Stimulated activated CD4-positive, alpha-beta T cell treated with anti-CD3 and anti-CD28 coated beads, Interleukin-12 subunit alpha, Interleukin-12 subunit beta, amount 100 ng/mL, for 48 hours (primary cell): ENCODE measurements at places on chromosomes 4 and X.

- no peak for DNase-seq
Observed at GRCh38 chr4:16217300-16218051, 8.8 kb downstream of the TAPT1 start.

DNA sequence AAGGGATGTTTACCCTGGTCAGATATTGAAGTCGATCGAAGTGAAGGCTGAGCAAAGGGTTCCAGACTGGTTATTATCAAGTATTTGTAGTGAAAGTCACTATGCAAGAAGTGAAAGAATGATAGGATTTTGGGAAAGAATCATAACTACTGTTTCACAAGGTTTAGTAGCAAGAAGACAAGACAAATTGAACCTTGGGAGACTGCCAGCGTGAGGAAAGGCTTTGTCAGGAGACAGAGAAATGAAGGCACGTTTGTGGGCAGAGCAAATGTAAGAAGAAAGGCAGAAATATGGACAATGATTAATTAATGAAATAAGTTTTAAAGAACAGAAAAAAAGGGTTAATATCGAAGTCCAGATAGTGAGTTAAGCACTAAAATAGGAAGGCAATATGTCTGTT lies 456.8 kb downstream of the TRIML1 start:
- DNase-seq = no peak

DNA sequence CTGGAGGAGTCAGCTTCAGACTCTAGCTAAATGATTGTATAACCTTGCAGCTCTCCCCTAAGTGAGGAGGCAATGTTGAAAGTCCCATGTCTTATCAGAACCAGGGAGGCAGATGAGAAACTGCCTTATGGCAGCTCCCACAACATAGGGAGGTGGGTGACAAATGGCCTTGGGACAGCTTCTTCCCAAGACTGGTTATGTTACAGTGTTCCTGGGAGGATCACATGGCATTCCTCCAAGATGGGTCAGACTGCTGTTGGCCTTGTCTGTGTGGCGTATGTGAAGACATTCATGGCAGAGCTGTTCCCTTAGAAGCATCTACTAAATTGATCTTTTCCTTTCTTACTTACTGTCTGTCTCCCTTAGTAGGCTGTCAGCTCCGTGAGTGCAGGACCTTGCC lies 42.0 kb downstream of the HPRT1 start:
- no peak for DNase-seq

DNA sequence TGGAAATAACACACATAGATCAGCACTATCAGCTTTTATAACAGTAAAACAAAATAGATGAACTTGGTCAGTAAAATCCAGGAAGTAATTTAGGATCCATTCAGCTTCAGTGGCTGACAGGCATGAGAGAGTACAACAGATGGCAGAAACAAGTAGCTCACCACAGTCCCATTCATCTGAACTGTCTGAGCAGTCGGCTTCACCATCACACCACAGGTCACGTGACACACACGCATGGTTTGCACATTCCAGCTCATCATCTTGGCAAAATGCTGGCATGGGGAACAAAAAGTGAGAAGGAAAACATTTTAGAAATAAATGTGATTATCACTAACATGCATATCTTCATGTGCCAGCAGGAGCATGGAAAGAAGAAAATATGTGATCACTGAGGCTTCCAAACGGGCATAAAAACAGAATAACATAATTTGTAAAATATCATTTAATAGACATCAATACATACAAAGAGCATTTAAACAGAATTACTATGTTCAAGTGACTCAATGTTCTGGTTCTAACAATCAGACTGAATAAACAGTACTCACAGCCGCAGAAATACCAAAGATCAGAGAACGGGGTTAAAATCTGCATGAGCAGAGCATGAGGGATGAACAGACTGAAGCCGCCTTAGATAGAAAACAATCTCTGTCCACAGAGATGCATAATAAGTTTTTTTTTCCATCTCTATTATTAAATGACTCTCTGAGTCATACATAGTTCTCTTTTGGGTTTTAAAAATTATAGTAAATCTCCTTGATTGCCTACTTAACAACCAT lies 158.1 kb downstream of the ATP10D start:
- no peak for DNase-seq

- no peak for DNase-seq
Observed at GRCh38 chrX:37906357-37906756, 59.0 kb upstream of the DYNLT3 start.

DNA sequence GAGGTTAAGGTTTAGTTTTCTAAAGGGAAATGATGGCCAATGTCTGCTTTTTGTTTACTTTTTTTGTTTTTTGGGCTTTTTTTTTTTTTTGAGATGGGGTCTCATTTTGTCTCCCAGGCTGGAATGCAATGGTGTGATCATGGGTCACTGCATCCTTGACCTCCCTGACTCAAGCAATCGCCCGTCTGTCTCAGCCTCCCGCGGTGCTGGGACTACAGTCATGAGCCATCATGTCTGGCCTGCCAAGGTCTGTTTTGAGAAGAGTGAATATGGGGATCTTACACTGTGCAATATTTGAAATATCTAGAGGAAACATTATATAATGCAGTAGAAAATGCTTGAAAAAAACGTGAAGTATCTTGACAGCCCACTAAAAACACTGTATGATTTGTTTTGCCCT lies 162.5 kb downstream of the GASK1B start:
- no peak for DNase-seq

DNA sequence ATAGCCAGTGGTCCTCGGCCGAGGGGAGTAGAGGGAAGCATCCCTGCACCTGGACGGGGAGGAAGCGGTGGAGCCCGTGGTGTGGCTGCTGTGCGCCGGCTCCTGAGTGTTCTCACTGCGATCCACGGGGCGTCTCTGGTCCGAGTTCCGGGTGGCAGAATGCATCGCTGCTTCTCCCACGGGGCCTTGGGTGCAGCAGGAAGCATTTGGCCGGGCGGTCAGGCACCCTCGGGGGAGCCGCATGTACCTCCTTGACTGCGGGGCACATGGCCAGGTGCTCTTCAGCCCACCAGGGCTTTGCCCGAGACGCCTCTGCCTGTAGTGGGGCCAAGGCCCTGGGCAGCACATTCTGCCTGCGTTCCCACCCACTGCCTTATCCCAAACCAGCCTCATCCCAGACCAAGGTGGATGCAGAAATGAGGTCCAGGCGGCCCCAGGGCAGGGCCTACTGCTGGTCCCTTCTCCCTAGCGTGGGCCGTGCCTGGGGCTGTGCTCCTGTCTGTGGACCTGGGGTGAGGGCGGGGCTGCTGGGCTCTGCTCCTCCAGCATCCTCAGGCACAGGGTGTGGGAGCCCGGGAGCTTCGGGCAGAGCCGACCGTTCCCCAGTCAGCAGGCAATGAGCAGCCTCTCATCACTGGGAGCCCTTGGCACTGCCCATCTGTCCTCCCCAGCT lies 27.5 kb downstream of the NKX1-1 start:
- DNase-seq = no peak

GRCh38 chr4:127889903-127890302 lies 9.2 kb downstream of the PLK4 start:
- no peak for DNase-seq

- DNase-seq = no peak
Observed at GRCh38 chr4:175215657-175216056, 297.5 kb downstream of the ADAM29 start.

DNA sequence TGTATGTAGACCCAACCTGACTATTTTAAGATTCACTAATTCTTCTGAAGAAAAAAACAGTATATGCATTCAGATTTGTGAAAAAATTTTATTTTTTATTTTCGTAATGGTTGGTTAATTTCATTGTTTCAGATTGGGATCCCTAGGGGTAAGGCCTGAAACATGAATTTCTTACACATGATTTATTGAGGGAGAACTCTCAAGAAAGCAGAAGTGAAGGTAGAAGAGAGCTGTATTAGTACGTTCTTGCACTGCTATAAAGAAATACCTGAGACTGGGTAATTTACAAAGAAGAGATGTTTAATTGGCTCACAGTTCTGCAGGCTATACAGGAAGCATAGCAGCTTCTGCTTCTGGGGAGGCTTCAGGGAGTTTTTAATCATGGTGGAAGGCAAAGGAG lies 611.9 kb upstream of the TECRL start:
- no peak for DNase-seq
